Iris pigment epithelial cell (primary cell): ENCODE measurements at places on chromosomes 7 and 10.

GRCh38 chr7:151311294-151311864 lies 30.2 kb upstream of the NUB1 start:
- no peak for DNase-seq

DNA sequence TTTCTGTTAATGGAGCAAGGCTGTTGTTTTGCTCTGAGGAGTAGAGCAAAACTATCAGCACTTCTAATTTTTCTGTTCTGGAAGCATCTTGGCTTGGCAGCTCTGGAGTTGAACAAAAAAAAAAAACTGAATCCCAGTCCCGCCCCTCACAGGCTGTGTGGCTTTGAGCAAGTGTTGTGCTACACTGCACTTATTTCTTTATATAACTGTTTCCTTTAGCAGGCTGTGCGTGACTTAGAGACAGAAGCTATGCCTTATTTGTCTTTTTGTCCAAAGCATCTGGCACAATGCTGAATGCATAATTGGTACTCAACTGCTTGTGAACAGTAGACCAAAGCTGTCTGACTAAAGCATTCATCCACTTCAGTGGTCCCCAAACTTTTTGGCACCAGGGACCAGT lies 96.1 kb downstream of the AMPH start:
- no peak for DNase-seq

DNA sequence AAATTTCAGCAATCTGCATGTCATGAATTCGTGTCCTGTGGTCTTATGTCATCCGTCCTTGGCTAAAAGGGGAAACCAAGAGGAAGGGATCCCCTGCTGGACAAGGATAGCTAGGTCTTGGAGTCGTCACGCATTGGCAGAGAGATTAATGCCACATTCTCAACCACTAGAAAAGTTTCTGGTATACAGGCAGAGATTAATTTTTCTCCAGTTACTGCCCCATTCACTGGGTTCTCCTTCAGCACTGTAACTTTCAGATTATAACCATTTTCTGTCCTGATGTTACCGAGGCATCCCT lies 1060.6 kb upstream of the AUTS2 start:
- no peak for DNase-seq

GRCh38 chr7:144866189-144866588 lies 30.3 kb upstream of the TPK1 start:
- DNase-seq, result no peak

GRCh38 chr10:73537709-73538108 lies 41.9 kb upstream of the PPP3CB start:
- no peak for DNase-seq

GRCh38 chr7:85781606-85782005 lies 594.8 kb upstream of the SEMA3D start:
- DNase-seq, result no peak

DNA sequence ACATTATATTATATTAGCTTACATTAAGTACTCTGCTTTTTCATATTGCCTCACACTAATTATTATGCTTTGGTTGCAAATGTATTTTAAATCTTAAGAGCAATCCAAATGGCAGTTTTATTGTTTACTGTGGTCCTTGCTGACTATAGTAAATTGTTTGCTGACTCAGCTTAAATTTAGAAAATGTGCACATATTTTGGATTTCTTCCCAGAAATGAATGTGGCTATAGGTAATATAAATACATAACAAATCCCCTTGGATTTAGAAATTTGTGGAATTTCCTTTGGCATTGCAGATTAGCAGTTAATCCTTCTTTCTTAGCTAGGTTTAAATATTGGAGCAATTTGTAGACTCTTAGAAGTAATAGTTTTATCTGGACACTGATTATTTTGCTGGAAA lies 565.8 kb downstream of the NRG3 start:
- no peak for DNase-seq

DNA sequence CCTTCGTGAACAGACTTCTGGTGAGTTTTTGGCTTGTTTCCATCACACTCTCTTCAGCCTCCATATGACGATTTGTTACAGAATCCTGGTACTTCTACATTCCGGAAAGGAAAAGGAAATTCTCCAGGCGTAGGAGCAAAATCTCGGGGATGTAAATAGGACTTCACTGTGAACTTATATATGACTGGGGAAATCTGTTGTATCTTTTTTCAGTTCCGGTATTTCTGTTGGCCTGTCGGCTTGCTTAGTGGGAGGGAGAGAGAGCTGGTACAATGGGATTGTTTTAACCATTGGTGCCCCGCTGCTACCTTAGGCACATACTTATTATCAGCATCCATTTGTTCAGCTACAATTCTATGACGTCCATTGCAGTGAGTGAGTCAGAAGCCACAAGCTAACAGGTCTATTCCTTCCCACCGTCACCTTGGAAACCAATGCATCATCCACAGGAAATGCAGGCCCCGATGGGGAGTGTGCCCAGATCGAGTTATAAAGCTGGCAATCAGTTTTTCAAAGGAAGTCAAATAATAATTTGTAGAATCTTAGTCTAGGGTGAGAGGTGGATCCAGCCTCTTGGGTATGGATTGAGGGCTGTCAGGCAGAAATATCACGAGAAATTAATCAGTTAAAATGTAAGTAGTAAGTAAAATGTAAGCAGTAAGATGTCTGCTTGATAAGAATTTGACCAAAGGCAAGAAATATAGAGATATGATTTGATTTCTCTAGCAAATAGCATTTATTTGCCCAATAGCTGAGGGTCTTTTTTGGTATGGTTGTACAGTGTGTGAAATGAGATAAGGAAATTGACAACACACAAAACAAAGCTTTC lies 92.0 kb upstream of the MKLN1 start:
- DNase-seq, result peak; percentile 99

DNA sequence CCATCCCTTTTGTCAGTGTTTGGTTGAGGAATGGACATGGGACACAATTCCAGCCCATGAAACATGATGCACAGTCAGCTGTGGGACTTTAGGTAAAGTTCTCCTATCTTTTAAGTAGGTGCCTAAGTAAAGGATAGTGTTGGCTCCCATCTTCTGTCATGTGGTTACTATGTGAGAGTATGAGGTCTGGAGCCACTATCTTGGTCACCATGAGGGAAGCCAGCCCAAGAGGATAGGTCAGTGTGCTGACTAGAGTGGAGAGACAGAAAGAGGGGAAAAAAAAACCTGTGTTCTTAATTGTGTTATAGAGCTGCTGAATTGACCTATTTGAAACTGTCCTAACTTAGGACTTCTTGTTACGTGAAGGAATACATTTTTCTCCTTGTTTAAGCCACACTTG lies 89.7 kb upstream of the NAMPT start:
- DNase-seq, result no peak

GRCh38 chr7:108284349-108285002 lies 154.3 kb upstream of the LAMB4 start:
- no peak for DNase-seq

DNA sequence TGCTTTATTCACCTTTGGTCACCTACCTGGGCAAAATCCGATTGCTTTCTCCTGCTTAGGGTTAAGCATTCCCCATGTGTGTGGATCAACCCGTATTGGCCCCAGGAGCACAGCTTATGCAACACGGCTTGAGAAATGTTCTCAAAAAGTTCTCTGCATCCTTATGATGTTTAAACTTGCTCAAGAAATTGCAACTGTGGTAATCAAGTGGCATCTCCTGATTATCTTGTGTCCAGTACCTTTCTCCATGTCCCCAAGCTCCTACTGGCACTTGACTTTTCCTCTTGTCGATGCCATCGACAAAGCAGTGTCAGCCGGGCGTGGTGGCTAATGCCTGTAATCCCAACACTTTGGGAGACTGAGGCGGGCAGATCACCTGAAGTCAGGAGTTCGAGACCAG lies 4.7 kb upstream of the PKD2L1 start:
- DNase-seq, result peak; percentile 10

GRCh38 chr7:132464740-132465139 lies 111.5 kb downstream of the PLXNA4 start:
- peak; percentile 14 for DNase-seq

DNA sequence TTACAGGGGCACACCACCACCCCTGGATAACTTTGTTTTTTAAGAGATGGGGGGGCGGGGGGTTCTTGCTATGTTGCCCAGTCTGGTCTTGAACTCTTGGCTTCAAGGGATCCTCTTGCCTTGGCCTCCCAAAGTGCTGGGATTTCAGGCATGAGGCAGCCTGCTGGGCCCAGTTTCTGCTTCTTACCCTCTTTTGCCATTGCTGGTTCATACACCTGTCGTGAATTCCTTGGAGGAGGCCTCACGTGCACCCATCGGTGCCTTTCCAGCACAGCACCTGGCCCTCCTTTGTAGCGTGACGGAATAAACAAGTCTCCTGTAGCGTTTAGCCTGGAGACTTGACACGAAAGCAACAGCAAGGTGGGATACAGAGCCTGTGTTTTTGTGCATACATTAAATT lies 75.5 kb downstream of the CARD11 start:
- no peak for DNase-seq
